ENCODE measurements at places on chromosomes 5 and 9.

- no peak for DNase-seq
Measured at GRCh38 chr5:87403409-87403808, 9.3 kb downstream of the CCNH start.

DNA sequence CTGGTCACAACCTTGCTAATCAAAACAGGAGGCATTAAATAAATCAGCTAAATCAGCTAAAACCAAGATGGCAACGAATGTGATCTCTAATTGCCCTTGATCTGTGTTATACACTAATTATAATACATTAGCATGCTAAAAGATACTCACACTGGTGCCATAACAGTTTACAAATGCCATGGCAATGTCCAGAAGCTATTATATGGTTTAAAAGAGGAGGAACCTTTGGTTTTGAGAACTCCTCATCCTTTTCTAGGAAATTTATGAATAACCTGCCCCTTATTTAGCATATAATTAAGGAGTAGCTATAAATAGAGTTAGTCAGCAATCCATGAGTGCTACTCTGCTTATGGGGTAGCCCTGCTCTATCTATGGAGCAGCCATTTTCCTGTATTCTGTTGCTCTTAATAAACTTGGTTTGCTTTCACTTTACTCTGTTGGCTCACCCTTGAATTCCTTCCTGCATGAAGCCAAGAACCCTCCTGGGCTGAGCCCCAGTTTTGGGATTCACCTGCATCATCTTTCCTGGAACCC lies 18.7 kb upstream of the NNT start:
- DNase-seq = no peak

- no peak for DNase-seq
Measured at GRCh38 chr5:139215107-139215975, 17.2 kb upstream of the SIL1 start.

DNA sequence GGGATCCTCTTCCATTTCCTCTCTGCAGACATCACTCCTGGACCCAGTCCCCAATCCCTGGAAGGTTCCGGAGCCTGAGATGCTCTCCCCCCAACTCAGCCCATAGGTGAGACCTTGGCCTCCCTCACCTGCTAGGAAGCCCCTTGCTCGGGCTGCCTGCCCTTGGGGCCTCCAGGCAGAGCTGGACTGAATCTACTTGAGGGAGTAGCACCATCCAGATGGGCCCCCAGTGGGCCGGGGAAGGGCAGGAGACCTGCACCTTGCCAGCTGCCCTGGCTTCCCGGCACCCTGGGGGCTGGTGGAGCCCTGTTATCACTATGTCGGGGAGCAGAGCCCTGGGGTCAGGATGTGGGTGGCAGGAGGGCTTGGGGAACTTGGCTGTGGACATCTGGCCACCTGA lies 26.9 kb upstream of the TMEM250 start:
- no peak for DNase-seq

DNA sequence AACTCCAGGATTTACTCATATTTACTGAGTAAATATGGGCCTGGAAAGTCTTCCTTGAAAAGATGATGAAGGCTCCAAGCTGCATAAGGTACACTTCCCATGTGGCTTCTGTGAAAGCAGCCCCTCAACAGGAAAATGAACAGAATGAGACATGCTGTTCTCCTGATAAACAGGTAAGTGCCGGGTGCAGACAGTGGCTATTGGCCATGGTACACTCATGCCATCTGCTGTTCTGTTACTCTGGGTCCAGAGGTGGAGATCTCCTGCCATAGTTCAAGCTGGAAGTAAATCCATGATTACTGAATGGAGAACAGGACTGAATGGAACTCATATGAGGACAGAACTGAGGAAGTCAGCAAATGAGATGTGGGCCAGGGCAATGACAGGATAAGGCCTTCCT lies 103.6 kb downstream of the SLIT3 start:
- no peak for DNase-seq

DNA sequence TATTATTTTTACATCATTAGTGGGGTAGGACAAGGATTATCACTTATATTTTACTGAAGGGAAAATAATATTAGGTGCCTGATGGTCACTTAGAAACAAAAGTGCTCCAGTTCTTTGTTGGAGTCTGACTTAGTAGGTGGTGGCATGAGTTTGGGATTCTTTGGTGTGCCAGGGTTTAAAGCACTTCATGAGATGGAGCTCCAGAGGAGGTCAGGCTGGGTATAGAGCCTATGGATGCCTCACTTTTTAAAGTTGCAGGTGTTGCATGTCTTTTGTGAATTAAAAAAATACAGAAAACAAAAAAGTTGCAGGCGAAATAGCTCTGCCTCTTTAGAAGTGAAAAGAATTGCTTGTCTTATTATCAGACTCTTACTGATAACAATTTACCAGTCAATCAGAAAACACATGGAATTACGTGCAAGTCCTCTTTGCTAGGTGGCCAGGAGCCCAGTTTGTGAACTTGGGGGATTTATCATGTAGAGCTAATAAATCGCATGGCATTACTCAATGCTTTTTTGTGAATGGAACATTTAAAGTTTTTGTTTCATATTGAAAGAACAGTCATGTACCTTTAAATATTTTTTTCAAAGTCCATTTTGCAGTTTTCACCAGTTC lies 1.6 kb downstream of the ITK start:
- no peak for DNase-seq

- DNase-seq = no peak
Measured at GRCh38 chr5:136147632-136148031, 15.0 kb downstream of the SMAD5 start.

DNA sequence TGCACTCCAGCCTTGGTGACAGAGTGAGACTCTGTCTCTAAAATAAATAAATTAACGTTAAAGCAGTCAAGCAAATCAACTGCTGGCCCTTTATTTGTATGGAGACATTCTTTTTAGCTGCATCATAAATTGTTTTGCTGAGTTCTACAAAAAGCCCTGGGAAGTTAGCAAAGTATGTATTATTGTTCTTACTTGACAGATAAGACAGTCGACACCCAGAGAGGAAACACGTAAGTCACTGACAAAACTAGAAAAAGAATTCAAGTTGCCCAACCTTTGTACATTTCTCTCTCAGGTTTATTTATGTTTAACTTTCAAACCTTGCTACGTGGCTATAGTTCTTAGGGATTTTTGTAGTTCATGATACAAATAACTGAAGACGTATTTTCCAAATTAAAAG lies 40.4 kb upstream of the MACIR start:
- no peak for DNase-seq

DNA sequence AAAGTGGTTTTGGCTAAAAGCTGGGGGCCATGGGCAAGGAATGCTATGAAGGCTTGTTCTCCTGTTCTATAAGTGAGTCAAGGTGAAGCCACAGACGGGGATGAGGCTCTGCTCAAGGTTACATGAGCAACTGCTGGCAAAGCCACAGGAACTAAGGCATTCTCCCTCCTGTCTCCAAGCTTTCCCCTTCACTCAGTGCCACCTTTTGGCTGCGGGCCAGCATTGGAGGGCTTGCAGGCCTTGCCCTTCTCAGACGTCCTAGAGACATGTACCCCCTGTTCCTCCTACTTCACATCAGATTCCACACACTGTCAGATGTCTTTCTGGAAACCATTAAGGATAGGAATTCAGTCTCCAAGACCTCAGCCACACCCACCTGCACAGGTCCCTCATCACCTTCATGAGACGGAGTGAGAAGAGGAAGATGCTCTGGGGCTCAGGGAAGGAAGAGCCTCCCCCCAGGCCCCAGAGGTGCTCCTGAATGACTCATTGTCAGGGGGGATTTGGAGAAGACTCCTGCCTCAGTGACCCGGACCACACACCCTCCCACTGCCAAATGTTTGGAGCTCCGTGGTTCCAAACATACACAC lies 20.5 kb upstream of the MEIKIN start:
- DNase-seq = no peak

DNA sequence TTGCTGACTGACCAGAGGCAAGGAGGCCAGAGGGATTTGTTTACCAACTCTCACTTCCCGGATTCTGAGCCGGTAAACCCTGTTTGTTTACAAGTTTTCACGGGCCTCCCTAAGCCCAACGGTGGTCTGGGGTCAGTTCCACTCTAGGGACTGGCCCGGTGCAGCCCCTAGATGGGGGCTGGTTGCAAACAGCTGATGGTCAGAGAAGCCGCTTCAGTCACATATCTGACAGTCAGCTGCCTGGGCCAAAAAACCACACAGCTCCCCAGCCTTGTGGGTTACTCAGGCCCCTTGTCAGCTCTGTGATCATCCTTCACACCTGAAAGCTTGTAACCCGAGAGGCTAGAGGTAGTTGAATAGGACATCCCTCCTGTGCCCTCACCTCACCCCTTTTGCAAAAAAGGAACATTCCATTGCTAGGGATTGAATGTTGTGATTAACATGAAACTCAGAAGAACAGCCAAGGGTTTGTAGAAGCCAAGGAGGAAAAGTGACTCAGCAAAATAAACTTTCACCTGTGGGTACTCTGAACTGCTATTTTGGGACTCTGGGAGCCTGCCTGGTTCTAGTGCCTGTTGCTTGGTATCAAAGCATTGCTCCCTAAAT lies 40.4 kb downstream of the SAR1B start:
- DNase-seq = no peak

DNA sequence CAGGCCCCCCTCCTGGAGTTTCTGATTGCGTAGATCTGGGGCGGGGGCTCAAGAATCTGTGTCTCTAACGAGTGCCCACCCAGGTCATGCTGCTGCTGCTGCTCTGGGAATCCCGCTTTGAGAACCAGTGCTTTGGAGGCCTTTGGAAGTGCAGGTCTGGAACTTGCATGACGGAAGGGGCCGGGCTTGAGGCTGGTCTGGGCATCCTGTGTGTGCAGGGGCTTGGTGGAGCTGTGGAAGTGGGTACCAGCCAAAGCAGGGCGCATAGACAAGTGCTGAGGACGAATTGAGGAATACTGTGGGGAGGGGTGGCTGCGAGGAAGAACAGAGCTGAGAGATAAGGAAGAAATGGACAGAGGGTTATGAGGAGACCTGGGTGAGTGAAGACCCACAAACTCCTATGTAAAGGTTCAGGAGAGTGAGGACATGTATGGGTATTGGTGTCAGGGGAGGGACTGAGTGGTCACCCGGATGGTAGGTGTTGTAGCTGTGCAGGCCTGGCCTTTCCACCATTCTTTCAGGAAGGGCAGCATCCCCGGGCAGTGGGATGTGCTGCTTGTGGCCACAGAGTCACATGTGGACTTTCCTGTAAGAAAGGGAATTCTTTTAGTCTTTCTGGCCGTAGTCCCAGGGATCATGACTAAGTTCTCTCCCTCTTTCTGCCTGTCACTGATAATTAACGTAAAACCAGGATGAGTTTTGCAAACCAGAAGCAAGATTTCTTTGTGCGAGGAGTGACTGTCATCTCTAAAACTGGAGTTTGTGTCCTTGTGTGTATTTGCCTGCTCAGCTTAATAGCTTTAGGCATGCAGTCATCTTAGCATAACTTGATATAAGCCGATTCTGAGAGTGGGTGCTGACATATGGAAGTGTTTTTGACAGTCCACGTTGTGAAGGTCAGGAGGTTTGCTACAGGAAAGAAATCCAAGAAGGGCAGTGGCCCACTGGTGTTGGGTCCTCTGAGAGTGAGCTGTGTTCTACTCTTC lies 43.3 kb upstream of the TJP2 start:
- peak; percentile 63 for DNase-seq

DNA sequence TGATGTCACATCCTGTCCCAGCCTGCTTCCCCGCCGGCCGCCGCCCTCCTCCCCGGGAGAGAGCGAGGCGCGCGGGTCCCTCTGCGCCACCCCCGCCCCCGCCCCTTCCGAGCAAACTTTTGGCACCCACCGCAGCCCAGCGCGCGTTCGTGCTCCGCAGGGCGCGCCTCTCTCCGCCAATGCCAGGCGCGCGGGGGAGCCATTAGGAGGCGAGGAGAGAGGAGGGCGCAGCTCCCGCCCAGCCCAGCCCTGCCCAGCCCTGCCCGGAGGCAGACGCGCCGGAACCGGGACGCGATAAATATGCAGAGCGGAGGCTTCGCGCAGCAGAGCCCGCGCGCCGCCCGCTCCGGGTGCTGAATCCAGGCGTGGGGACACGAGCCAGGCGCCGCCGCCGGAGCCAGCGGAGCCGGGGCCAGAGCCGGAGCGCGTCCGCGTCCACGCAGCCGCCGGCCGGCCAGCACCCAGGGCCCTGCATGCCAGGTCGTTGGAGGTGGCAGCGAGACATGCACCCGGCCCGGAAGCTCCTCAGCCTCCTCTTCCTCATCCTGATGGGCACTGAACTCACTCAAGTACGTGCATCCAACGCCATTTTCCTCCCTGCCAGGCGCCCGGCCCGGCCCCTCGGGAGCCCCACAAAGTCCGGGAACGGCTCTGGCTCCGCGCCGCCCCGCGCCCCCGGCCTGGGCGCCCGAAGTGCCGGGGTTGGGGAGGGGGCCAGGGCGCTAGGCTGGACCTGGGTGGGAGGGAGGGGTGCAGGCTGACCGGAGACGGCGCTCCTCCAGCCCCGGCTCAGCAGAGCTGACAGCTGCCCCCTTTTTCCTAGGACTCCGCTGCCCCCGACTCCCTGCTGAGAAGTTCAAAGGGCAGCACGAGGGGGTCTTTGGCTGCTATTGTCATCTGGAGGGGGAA lies 12.0 kb upstream of the OLFM1 start:
- peak; percentile 22 for DNase-seq

DNA sequence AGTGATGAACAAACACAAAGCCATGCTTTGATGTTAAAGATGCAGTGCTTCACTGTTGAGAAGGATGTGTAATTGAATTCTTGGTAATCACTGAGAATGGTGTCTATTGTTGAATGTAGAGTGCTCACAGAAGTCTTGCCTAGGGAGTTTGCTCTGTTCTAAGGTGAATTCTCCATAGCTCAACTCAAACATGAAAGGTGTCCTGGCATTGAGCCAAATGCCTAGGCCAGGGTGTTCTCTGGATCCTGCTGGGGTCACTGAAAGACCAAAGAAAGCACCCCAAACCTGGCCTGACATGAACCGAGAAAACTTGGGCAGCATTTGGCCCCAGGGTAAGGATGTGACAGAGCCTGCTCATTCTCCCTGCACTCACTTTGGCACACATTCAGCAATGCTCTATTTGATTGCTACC lies 217.3 kb downstream of the ARL15 start:
- no peak for DNase-seq

DNA sequence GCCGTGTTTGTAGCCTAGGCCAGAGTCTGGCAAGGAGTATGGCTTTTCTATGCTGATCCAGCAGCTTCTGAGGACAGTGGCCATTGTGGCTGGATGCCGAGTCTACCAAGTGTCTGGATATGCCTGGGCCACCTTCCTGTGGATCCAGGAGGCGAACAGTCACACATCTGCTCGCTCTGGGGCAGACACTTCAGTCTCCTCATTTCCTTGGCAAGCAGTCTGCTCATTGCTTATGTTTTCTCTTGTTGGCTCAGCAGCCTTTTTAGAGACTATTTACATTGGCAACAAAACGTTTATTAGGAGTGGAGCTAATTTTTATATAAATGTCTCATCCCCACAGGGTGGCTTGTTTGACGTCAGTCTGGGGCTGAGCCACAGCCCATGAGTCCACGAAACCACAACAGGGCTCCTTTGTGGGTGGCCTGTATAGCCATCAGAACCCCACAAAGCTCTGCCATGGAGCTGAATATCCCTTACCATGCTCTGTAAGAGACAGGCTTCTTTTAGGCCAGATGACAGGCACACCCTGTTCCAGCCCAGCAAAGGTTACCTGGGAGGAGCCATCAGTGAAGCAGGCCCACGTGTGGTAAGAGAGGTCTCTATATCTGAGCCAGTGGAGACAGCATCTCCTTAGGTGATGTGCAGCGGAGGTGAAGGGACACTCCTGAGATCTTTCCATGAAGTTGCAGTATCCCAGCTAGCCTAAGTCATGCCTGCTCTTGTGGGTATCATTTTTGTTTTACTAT lies 221.7 kb downstream of the DIRAS2 start:
- DNase-seq = no peak

GRCh38 chr5:132298298-132299212 lies 4.4 kb downstream of the SLC22A4 start:
- peak; percentile 24 for DNase-seq
